NCI-H1048 (cell line): ENCODE measurements at places on chromosomes 11 and 22.

GRCh38 chr11:32196137-32196536, 105.3 kb downstream of the RCN1 start:
- DNase-seq, result no peak

- no peak for DNase-seq
These were observed 4.8 kb downstream of the RTL6 start for GRCh38 chr22:44493206-44493605.

- DNase-seq, result no peak
These were observed 24.0 kb upstream of the P2RY2 start for GRCh38 chr11:73194034-73194507.

GRCh38 chr11:12091956-12092558, 18.3 kb upstream of the MICAL2 start:
- DNase-seq, result no peak

DNA sequence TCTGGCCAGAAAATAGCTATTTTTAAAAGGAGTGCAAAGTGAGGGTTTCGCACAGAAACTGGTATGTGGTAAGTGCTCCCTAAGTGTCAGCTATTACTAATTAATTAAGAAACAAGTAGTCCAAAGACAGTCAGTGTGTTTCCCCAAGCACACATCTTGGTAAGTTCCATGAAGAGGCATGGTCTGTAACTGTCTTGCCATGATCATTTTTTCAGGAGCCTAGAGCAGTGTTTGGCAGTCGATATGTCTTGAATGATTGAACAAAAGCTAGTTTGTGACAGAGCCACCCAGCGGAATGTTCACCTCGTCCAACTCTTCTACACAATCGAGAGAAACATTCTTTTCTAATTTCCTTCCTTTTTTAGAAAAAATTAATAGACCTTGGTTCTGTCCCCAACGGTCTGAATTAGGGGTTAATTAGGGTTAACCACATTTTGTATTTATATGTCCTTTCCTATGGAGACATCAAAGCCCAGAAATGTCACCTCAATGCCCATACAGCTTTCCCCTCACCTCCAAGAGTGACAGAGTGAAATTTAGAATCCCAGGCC, 57.6 kb upstream of the FTH1 start:
- DNase-seq, result no peak

GRCh38 chr11:109130910-109131309, 291.1 kb upstream of the C11orf87 start:
- no peak for DNase-seq

DNA sequence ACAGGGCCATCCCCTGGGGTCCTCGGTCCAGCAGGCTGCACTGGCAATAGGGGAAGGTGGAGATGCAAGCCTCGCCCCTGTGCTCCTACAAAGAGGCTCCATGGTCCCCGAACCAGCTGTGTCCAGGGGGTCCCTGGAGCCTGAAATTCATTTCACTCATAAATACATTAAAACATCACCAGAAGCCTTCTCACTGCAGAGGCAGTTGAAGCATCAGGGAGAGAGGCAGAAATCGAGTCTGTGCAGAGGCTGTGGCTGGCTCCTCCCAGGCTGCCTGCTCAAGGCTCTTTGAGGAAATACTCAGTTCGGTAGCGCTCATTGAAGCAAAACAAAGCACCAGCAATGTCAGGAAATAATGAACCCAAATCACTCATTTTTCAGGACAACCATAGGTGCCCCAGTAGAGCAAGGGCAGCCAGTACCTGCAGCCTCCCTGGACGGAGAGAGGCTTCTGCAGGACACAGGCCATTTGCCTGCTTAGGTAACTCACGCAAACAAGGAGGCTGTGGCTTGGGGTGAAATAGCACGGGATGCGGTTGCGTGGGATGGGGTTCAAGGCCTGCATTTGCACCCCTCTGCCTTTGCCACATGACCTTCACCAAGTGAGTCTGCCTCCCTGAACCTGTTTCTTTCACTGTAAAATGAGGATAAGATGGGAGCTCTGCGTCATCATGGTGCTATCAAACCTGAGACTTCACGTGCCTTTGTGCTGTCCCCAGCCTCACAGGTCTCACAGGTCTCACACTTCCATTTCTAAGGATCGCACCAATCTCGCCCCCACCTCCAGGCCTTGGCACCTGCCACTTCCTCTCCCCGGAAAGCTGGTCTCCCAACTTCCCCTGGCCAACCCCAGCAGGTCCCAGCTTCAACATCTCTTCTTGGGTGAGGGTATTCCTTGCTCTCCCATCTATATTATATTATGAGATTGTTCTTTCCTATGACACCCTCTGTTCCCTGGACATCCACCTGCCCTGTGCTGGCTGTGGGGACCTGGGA, 84.3 kb upstream of the SHISAL1 start:
- no peak for DNase-seq

- DNase-seq, result no peak
These were observed 23.9 kb upstream of the RBFOX2 start for GRCh38 chr22:36052505-36052941.

- DNase-seq, result no peak
These were observed 10.0 kb upstream of the MTMR3 start for GRCh38 chr22:29872989-29873388.

GRCh38 chr11:4936745-4937144, 10.7 kb downstream of the OR51A4 start:
- no peak for DNase-seq

GRCh38 chr11:78667461-78667860, 92.8 kb upstream of the NARS2 start:
- no peak for DNase-seq

- no peak for DNase-seq
These were observed 71.2 kb downstream of the PDHX start for GRCh38 chr11:34987617-34988016.
